Stimulated activated CD4-positive, alpha-beta T cell treated with anti-CD3 and anti-CD28 coated beads, Interleukin-15, amount 100 ng/mL, for 1 hour (primary cell): ENCODE measurements at places on chromosomes 1 and 21.

DNA sequence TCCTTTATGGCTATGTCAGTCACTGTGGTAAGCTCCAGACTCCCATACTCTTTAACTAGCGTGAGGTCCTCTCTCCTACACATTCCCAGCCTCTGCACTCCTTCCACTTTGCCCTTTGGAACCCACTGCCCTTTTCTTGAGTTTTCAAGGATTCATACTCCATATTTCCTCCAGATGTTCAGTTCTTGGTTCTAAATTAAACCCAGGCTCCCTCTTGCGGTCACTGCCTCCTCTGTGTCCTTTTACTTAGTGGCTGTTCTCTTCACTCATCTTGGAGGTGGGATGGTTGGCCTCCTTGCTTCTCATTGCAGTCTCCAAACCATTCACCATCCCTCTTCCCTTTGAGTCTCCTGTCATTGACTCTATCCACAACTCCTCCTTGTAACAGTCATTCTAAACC is 208.1 kb downstream of the TGFB2 start:
- no peak for DNase-seq

DNA sequence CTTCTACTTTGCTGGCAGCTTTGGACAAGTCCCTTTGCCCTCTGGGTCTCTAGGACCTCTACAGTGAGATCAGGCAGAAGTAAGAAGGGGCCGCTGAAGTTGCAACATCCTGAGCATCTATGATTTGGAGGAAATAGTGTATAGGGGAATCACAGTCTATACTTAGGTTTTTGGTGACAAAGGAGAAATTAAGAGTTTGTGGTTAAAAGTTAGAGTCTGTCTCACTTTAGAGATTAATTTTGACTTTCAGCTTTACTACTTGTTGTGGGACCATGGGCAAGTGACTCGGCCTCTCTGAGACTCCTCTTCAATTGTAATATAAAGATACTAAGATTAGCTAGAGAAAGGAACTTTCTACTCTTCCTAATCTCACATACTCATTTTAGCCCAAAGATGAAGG is 33.1 kb upstream of the LMX1A start:
- no peak for DNase-seq

DNA sequence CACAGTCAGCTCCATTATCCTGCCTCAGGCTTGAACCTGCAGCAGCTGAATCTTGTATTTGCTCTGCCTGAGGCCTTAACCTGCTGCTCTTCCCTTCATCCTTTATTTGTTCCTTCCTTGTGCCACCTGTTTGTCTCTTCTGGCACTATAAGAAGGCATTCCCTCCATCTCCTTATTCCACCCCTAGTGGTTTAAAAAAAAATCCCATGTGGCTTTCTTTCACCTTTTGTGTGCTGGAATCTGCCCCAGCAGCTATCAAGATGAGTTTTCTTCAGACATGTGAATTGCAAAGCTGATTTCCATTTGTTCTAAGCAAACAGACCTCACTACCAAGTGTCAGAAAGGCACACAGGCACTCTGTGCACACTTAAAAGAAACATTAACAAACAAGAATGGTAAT is 294.6 kb downstream of the TTLL7 start:
- DNase-seq = no peak

DNA sequence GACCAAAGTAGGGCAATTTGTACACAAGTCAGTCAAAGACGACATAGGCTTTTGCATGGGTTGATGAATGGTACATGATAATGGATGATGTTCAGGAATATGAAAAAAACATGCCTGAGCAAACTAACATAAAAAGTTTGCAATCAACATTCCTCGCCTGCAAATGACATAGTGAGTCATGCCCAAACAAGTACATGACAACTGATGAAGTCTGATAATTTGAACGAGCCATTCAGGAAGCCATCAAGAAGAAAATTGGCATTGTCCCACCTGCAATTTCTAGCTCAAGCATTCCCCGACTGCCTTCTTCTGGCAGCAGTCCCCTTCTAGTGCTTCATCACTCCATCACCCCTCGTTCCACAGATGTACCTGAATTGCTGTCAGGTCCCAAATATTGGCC is 118.4 kb upstream of the NR5A2 start:
- no peak for DNase-seq
